ENCODE measurements at places on chromosomes 11 and 22.

GRCh38 chr11:108587109-108587508 lies 6.5 kb downstream of the EXPH5 start:
- no peak for DNase-seq

- no peak for DNase-seq
These were observed 155.6 kb upstream of the NCAM1 start for GRCh38 chr11:112805658-112806057.

DNA sequence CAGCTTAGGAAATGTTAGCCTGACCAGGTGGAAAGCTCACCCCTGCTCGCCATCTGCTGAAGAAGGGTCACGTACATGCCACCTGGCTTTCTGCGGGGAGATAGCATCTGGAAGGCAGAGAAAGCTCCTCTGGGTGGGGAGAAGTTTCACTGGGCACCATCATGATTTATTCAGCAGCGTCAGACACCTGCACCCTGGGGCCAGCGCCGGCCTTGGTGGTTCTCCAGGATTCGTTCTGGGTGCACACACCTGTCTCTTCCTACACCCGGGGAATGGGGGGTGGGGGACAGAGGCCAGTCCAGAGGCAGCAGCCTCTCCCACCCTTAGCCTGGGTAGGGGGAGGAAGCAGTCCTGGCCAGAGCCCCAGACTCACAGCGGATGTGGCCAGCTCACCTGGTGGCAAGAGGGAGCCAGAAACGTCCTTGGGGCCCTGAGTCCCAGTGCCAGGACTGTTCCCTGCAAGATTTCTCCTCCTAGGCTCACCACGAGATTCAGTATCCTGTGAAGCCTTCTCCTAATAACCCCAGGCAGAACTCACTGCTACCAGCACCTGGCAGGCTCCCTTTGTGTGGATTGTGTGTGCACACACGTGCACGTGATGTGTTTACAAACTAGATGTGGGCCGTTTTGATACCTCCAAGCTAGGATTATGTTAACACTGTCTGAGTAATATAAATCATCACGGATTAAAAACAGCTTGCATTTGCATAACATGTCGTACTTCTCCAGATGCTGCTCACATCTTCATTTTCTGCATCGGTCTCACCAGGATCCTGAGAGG lies 17.3 kb upstream of the RASD2 start:
- DNase-seq, result no peak

- no peak for DNase-seq
These were observed 49.1 kb upstream of the LRRC32 start for GRCh38 chr11:76719686-76720085.

- no peak for DNase-seq
These were observed 77.8 kb downstream of the DGCR2 start for GRCh38 chr22:19044381-19044780.

Data from B cell (primary cell).